ENCODE measurements at places on chromosomes 4 and X.

DNA sequence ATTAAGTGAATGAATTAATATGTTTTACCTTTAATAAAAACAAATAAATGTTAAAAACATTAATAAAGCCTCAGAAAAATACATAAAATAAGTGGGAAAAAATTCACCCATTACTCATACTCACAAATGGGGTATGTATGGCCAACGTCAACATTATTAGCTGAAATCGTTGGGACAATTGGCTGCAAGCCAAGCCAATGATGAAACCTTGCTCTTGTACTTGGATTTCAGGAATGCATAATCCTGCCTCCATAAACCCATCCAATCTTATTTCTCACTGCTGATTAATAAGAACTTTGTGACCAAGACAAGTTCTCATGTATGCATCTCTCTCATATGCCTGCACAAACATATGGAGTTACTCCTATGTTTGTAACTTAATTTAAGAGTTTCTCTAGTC is 35.3 kb upstream of the ADAMTS3 start:
- DNase-seq, result no peak

GRCh38 chrX:70508296-70508911 is 63.8 kb downstream of the DLG3 start:
- DNase-seq, result no peak

- DNase-seq, result no peak
Measured at GRCh38 chrX:133570549-133570948, 155.3 kb upstream of the GPC4 start.

DNA sequence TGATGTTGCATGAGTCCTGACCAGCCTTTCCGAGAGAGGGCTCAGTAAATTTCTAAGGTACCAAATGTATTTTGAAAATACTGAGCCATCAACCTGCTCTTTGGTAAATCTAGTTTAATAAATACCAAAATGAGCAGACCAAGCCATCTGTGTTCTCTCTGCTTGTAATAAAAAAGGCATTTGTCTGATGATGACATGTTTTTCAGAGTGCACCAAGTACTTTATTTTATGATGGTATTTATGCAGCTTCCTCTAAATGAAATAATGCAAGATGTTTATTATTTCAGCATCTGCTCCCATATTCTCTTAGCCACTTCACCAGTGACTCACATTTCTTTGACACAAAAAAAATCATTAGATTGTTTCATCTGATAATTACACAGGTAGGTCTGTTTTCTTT is 700.5 kb downstream of the TRIML1 start:
- no peak for DNase-seq

DNA sequence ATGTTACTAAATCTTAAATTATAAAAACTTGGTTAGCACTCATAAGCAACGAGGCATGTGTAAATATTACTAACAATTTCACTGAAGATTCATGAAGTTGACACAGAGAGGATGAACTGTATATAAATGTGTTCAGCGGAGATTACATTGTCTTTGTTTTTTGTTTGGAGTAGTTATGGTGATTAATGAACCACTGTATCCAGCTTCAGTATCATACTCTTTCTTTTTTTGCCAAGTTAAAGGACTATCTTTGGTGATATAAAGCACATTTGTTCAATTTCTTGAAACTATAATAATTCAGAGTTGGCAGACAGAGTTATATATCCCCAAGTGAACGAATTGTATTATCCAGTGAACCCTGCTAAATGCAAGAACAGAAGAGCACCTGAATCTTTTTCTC is 497.6 kb downstream of the CCSER1 start:
- DNase-seq, result no peak

- no peak for DNase-seq
Measured at GRCh38 chr4:150999086-150999485, 16.0 kb downstream of the LRBA start.

DNA sequence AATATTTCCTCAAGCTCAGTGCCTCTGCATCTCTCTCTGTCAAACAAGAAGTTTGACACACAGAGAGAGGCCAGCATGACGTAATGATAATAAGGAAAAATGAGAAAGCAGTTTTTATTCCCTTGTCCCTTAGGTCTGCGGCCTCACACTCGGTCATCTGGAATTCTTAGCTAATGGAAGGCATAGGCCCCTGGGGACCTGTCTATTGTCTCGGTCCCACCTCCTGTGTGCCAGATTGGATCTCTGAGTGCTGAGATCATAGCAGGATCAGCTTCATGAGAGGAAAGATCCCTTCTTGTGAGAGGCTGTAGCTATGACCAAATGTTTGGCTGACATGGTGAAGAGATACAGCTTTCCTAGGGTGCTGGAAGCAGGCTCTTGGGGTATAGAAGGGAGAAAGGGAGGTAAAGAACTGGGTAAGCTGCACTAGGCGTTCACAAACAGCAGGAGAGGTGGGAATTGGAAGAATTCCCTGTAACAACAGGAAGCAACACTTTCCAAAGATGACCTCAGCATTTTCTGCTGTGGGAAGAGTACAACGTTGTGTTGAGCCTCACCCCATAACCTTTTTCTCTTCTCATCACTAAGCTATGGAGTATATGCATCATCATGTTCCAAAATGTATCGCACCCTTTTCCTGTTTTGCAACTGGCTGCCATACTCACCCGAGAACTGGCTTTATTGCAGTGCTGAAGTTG is 20.2 kb downstream of the TMEM31 start:
- DNase-seq, result no peak

GRCh38 chr4:168722391-168722790 is 225.5 kb downstream of the PALLD start:
- DNase-seq, result no peak

DNA sequence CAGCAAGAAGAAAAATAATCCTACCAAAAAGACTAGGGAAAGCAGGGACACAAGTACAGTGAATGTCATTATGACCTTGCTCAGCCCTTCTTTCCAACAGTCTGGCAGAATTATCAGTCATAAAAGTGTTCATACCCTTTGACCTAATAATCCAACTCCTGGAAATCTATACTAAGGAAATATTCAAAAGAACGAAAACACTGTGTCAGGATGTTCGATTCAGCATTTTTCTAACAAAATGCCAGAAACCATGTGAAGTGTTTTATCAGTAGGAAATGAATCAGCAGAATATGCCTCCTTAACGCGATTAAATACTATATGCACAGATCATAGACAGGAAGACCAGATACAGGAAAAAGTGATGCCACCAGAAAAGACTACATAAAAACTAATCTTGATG is 16.2 kb upstream of the S100G start:
- DNase-seq, result no peak

DNA sequence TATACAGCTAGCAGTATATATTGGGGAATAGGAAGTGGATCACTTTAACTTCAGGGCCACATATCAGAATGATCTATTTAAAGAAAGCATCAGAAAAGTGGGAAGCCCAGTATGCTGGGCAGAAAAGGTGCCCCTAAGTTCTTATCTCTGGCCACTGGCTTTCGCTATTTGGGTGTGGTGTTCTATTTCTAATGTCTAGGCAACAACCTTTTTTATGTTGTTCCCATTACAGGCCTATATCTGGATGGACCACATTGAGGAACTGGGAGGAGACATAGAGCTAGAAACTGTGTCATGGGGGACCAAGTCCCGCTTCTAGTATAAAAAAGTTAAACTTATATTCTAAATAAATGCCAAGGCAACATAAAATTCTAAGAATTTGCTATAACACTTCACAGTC is 935.6 kb downstream of the PDHA2 start:
- DNase-seq, result no peak

GRCh38 chrX:14825851-14826250 is 47.0 kb downstream of the FANCB start:
- no peak for DNase-seq

GRCh38 chr4:122537388-122538135 is 81.0 kb upstream of the IL2 start:
- DNase-seq, result no peak

GRCh38 chrX:41827886-41828285 is 95.5 kb downstream of the CASK start:
- no peak for DNase-seq

- DNase-seq, result no peak
Measured at GRCh38 chr4:83701041-83701440, 165.1 kb downstream of the GPAT3 start.

GRCh38 chr4:149993030-149993429 is 85.2 kb upstream of the DCLK2 start:
- DNase-seq, result no peak

DNA sequence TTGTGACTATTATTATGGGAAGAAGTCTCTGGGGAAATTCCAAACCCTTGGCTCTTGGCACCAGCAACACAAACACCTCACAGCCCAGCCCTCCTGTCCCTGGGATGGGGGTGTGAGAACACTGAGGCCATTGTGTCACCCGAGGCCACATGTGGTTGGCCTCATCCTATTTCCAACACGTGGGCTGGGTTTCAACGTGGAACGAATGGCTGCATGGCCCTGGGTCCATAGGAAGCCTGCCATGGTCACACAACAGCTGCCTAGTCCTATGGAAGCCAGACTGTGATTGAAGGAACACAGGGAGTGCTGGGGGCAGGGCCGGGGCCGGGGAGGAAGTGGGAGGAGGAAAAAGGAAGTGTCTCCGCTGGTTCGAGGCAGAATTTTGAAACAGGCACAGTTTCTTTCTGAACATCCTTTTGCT is 10.0 kb downstream of the CLCN4 start:
- no peak for DNase-seq

All from stimulated activated CD8-positive, alpha-beta memory T cell treated with anti-CD3 and anti-CD28 coated beads, Interleukin-2, amount 100 ng/mL, for 1 hour (primary cell).